Stimulated activated CD8-positive, alpha-beta memory T cell treated with anti-CD3 and anti-CD28 coated beads, Interleukin-7, amount 100 ng/mL, for 48 hours (primary cell): ENCODE measurements at places on chromosomes 3 and 15.

DNA sequence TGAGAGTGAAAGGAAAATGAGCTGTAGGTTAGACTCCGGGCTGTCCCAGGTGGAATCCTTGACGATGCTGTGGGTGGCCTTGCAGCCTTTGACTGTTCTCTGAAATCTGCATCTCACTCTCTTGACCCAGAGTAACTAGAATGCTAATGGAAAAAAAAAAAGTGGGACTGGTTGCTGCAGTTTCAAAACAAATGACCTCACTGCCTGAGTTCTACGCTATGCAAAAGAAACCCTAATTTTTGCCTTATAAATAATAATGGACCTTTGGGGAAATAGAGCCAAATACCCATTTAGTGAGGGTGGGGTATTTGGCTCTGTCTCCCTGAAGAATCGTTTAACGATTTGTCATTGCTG is 309.7 kb upstream of the C2CD4B start:
- no peak for DNase-seq

DNA sequence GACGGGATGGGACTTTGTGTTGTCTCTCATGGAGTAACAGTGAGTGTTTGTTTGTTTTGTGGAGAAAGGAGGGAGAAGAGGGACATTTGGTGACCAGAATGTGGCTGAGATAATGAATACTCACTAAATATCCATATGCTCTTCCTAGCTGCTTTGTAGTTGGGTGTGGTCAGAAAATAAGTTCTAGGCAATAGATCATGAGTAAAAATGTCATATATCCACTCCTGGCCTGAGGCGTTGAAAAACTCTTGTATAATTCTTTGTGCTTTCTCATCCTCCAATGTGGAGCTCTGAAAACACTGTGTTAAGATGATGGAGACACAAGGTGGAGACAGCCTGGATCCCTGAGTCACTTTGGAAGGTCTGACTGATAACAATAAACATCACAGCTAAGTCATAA is 28.0 kb upstream of the IL16 start:
- no peak for DNase-seq

DNA sequence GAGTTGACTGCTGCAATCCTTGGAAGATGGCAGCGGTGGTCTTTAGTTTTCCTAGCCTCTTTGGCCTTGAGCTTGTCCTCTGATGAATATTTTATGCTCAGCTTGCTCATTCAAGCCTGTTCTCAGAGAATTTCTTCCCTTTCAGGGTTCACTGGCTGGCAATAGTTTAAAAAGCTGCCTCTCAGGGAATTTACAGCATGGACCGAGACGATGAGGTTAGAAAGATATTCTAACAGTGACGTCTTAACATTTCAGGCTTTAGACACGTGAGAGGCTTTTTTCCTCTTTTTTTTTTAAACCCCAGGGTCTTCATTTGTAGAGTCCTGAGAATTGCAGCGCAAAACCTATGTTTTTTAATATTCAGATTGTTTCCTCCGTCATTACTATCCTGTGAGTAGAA is 120.3 kb upstream of the CLSTN2 start:
- DNase-seq: no peak

- DNase-seq: no peak
These were observed 4.2 kb downstream of the SORD start for GRCh38 chr15:45027220-45027619.

DNA sequence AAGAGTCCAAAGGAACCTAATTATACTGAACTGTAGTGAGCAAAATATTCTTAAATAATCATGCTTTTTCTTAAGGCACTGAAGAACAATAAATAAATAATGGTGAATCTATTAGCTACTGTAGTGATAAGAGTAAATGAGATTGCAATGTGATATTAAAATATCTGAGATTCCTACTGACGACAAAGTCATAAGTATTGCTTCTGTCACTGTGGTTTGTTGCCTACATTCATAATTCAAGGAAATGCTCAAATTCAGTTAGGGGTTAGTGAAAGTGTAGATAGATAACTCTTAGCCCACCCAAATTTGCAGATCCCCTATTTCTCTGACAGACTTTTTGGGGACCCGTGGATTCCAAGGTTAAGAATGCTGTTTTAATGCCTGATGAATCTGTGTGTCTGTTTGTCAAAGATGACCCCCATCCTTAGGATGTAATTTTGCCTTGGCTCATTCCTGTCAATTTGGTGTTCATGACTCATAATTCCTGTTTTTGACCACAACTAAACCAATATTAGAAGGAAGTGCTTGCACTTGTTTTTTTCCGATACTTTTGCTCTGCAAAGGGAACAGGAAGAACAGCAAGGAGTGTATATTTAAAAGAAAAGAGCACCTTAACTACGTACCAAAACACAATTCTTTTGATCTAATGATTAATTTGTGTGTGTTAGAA is 86.7 kb downstream of the MAGI1 start:
- no peak for DNase-seq

GRCh38 chr3:103308921-103309320 is 874.1 kb downstream of the ZPLD1 start:
- no peak for DNase-seq

DNA sequence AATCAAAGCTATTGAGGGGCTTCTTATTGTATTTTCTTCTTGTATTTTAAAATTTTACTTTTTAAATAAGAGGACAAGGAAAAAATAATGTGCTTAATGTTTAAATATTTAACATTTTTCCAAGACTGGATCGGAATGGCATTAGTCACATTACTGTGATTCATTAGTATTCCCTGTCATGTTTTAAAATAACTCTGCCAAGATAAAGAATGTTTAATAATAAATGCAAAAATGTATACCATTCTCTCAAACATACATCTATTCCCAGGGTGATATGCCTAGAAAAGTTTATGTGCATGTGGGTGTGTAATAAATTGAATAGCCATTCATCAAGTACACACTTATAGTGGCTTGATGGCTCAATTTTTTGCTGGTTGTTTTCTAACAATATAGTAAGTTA is 936.1 kb downstream of the PLOD2 start:
- DNase-seq: no peak

DNA sequence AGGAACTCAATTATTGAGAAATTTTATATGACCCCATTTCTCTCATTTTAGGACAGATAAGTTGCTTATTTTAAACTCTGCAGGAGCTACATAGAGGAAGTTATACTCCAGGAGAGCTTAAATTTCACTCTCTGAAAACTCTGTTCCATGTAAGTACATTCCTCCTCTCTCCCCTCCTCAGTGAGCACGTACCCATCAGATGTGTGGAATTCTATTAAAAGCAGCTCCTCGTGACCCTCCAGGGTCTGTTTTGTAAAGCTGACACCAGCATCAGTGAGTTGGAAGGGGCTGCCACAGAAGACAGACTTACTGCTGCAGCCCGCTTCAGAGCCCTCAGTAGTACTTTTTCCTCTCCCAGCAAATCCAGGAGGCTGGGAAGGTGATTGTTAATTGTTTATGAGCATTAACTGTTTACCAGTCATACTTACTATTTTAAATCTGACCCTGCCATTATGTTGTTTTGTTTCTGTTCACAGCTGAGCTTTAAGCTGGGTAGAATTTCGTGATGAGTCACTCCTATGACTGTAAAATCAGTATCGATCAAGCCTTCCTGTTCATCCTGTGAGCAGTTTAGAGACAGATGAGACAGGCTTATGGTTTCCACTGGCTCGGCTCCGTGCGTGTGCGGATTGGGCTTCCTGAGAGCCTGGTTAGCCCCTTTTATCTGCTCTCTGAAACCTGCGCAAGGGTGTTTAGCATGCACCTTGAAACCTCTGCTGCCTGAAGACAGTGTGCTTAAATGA is 20.4 kb downstream of the IGF1R start:
- DNase-seq: no peak

DNA sequence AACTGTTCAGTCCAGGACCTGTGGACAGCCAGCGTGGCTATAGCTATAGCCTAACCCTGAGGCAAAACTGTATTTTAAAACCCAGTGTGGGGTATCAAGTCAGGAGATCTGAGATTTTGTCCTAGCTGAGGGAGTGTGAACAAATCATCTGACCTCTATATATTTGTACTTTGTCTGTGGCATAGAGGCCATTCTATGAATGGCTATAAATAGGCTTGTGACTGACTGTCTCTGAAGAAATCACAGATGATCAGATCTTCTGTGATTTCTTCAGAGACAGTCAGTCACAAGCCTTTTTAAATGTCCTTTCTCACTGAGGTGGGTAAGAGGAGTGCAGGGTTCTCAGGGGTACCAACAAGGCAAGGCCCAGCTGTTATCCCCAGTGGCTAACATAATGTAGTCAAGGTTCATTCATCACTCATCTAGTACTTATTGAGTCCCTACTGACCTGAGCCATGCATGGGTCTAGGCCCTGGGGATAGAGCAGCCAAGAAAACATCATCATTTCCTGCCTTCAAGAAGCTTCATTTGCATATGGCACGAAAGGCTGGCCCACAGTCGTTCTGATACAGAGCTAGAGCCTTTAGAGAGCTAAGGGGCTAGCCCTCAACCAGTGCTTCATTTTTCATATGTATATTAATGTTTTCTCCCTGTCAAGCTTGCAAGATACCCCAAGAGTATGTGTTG is 53.3 kb downstream of the TIPARP start:
- no peak for DNase-seq

DNA sequence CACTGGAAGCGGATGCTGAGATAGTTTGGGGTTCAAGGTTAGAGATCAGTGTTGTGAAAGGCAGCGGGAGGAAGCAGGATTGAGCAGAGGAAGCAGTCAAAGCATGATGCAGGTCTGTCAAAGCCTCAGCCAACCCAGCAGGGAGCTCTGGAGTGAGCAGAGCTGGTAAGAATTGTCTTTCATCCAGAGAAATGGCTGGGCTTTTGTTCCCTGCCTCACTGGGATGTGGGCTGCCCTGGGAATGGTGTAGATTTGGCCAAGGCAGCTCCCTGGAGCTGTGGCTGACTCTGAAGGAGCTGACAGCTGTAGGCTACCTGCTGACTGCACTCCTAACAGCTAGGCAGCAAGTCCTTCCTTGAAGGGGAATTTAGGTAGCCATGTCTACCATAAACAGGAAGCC is 61.9 kb upstream of the STXBP5L start:
- no peak for DNase-seq

DNA sequence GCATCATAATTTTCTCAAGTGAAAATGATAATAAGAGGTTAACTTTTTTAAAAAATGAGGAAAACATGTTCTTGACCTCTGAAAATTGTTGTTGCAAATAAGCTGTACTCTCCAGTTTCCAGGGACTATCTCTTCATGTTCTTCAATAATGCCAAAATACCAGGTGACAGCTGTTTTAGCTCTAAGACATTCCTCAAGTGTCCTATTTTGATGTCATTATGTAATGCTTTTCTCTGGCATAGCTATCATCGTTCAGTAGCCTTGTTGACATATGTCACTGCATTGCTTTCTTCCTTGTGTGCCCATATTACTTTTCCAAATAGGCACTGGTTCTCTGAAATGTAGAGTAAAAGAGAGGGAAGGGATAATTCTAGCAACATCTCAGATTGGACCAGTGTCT is 5.7 kb upstream of the FILIP1L start:
- no peak for DNase-seq

DNA sequence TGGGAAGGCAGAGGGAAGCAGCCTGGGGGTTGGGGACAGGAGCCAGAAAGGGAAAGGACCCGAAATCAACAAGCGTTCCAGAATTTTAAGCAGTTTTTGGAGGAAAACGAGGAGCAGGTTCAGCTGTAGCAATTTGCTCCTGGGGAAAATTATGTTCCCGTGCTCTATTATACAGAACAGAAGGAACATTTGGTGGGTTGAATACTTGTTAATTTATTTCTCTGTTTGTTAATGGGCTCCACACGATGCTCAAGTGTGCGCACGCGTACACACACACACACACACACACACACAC is 149.2 kb upstream of the LINGO1 start:
- DNase-seq: no peak

- DNase-seq: no peak
These were observed 27.6 kb upstream of the UBE2E2 start for GRCh38 chr3:23175341-23176083.

DNA sequence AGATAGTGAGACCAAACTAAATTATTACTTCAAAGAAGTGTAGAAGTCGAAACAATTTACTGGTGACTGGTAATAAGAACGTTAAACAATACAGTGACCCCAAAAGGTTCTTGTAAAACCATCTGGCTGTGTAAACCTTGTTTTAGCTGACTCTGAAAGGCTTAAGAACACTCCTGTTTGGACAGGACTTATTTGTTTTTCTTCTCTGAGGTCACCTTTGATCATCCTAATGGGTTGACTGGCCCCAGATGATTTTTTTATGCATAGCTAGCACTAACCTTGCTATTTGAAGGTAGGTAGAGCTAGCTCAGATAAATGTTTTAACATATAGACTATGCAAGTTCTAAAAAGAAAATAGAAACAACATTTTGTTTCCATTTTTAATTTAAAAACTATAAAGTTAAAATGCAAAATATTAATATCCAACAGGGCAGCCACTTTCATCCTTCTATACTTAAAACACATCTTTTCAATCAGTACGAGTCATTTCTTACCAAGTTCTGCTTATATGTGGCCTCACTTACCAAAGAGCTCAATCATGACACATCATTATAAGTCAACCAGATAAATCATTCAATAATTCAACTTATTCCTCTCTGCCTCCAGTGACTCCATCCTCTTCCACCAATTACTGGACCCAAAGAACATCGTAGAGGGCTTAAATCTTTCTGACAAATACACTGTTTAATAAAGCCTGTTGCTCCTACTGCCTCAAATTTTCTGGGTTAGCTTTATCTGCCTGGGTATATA is 158.8 kb downstream of the SSR3 start:
- no peak for DNase-seq

DNA sequence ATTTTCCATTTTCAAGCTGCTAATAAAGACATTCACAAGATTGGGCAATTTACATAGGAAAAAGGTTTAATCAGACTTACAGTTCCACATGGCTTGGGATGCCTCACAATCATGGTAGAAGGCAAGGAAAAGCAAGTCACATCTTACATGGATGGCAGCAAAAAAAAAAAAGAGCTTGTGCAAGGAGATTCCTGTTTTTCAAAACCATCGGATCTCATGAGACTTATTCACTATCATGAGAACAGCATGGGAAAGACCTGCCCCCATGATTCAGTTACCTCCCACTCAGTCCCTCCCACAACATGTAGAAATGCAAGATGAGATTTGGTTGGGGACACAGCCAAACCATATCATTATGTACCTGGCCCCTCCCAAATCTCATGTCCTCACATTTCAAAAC is 202.0 kb downstream of the FNDC3B start:
- no peak for DNase-seq

GRCh38 chr3:79247725-79248043 is 520.1 kb downstream of the ROBO1 start:
- no peak for DNase-seq

GRCh38 chr3:44232407-44232806 is 9.3 kb upstream of the TOPAZ1 start:
- DNase-seq: no peak

- no peak for DNase-seq
These were observed 23.0 kb upstream of the CLDN1 start for GRCh38 chr3:190345027-190345821.

GRCh38 chr15:38867556-38867955 is 302.9 kb upstream of the RASGRP1 start:
- no peak for DNase-seq

DNA sequence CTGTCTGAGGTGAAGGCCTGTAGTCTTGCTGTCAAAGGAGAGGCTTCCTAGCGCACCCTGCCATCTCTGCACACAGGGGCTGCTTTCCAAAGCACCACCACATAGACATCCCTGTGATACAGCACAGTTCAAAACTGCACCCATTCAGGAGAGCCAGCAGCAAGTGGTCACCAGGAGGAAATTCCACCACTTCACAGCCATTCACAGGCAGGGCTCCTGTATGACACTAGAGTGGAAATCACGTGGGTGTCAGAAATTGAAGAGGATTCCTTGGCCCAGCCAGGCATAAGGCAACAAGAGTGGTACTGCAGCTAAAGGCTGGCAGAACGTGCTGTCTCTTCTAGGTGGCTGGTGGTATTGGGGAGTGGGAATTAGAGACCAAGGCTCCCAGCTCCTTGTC is 102.8 kb downstream of the RFTN1 start:
- no peak for DNase-seq

GRCh38 chr15:59063042-59063441 is 41.9 kb upstream of the CCNB2 start:
- no peak for DNase-seq
